ENCODE measurements at places on chromosomes 12 and 14.

GRCh38 chr12:68237078-68237477 is 11.5 kb upstream of the IL26 start:
- no peak for DNase-seq

DNA sequence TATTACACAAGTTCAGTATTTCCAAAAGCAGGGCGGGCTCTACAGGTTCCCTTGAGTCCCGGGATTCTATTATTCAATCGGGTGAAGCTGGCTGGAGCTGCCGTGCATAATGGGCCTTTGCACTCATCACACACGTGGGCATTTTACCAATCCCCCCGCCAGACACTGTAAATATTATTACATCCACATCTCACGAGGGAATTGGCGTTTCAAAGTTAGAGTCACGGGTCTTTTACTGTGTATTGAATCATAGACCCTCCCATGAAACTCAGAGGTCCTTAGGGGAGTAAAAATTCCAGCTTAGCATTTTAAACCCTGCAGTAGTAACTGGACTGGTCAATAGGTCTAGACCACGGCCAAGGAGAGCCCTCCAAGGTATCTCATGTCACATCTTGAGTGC is 70.3 kb downstream of the MAP1LC3B2 start:
- no peak for DNase-seq

- DNase-seq = no peak
Observed at GRCh38 chr12:25276199-25276937, 25.6 kb upstream of the KRAS start.

DNA sequence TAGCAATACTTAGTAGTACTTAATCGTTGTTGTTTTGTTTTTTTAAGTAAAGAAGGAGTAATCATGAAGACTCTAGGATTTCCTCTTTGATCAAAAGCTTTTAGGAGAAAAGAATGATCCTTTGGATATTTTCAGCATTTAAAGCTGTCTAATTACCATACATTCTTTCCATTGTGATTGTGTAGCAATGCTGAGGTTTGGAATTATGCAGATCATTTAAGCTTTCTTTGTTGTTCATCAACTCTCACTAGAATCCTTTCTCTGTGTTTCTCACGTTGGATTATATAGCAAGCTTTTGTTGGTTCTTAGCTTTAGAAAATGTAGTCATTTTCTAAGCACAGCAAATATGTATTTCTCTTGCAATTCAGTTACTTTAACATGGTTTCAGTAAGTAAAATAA is 25.8 kb downstream of the CCDC91 start:
- no peak for DNase-seq

DNA sequence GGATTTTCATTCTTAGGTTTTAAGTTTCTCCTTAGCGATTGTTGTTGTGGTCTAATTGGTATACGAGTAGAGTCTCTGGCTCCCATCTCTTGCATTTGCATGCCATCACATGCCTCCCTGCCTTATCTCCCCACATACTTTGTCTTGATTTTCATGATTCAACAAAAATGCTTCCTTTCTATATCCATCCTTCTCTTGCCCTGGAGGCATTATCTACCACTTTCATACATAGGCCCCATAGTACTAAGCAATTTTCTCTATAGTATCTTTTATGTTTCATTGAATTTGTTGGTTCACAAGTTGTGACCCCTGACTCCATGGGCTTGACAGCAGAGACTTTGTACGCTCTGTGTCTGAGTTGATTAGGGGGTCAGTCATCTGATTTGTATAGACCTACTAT is 226.1 kb downstream of the ACSS3 start:
- DNase-seq = no peak

GRCh38 chr12:43655586-43655985 is 103.0 kb downstream of the PUS7L start:
- DNase-seq = no peak

DNA sequence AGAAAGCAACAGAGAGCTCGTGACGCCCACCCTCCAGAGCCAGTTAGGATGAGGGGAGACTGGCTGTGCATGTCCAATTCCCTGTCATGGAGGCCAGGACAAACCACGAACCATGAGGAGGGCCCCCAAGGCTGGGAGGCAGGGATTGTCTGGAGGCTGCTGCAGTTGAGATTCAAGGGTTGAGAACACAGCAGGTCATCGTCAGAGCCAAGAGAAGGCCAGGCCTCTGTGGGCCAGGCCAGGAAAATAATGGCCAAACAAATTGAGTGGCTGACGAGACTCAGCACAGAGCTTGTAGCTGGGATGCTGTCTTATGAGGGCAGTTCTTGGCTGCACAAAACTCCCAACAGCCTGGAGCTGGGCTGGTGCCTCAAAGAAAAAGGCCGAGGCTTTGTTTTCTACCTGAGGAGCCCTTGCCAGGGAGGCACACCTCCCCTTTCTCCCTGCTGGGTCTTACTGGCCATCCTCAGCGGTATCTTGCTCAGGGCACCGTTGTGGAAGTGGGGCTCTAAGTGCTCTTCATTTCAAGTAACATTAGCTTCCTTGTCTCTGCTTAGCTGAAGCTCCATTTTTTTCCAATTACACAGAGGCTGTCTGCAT is 665.9 kb downstream of the BCL11B start:
- DNase-seq = no peak

- peak; percentile 35 for DNase-seq
Observed at GRCh38 chr12:118136559-118137003, 657 bp downstream of the PEBP1 start.

DNA sequence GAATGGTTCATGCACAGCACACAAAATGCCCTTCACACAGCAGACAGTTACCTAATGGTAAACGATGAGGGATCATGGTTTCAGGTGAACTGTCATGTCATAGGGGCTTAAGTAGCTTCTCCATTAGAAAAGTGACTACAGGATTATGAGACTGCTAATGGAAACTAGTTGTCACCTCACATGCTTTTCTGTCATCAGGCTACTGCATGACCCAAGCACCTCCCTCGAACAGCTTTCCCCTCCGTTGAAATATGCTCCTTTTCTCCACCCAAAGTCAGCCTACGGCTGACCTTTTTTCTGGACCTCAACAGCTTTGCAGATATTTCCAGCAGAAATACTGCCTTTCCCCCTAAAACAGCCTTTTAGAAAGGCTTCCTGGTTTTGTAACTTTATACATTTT is 467.3 kb downstream of the EGLN3 start:
- no peak for DNase-seq

DNA sequence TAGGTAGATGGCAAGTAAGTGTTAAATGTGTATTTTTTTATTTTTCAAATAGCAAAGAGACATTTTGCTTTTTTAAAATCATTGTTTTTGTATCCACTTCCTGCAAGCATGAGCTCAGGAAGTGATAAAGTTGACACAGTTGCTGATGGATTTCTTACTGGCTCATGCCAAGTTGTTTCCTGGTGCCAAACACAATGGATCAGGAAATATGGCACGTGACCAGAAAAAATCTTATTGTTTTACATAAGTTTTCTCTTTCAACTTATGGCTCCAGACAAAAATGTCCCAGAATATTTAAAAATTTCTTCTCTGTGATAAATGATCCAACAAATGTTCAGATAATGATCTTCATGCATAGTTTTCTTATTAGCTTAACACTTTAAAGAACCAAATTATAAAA is 1279.1 kb upstream of the FLRT2 start:
- no peak for DNase-seq

GRCh38 chr14:104424406-104425072 is 155.0 kb upstream of the C14orf180 start:
- no peak for DNase-seq

- peak; percentile 44 for DNase-seq
Observed at GRCh38 chr14:21902561-21903181, 229.1 kb upstream of the OR4E1 start.

GRCh38 chr12:68336889-68337303 is 4.7 kb upstream of the MDM1 start:
- DNase-seq = no peak

DNA sequence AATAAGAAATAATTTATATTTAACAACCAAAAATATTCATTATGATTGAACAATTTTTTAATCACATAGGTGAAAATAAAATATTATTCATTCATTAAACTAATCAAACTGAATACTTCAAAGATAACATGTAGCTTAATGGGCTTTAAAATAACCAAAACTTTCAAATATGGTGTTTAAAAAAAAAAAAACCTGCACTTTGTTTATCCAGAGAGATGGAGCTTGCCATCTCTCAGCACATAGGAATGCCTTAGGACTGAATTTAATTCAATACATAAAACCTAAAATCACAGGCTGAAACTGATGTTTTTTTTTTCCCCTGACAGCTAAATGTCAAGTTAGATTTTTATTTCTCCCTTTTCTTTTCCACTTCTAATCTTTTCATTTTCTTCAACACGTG is 14.4 kb upstream of the CCER1 start:
- DNase-seq = no peak

- DNase-seq = no peak
Observed at GRCh38 chr12:6640497-6640896, 4.7 kb upstream of the LPAR5 start.

DNA sequence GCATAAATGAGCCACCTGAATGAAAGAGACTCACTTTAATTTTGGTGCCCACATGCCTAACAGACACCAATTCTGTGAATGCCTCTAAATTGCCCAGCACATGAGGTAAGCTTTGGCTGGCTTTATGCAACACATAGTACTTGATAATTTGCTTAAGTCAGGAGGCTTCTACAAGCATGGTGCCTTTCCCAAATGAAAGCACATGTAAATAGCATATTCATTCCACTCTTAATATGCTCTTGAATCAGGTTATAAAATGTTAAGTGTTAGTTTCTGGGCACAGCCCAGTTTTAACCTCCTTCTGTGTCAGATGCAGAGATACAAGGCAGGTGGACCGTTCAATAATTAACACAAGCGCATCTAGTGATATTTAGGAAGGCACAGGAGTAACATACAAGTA is 15.6 kb downstream of the TMCC3 start:
- no peak for DNase-seq

GRCh38 chr14:92386637-92387036 is 63.7 kb downstream of the SLC24A4 start:
- DNase-seq = no peak

GRCh38 chr14:41699486-41699885 is 92.8 kb downstream of the LRFN5 start:
- no peak for DNase-seq

GRCh38 chr12:57216014-57216911 is at the start of gene NXPH4:
Gene NXPH4, plus strand, starts transcription at chr12:57216794. Its CDS starts 176 bp downstream, at chr12:57216970.
- peak; percentile 63 for DNase-seq

GRCh38 chr12:27220055-27220987 is 23.8 kb upstream of the STK38L start:
- no peak for DNase-seq

- DNase-seq = no peak
Observed at GRCh38 chr14:102902523-102903247, 19.8 kb upstream of the AMN start.

DNA sequence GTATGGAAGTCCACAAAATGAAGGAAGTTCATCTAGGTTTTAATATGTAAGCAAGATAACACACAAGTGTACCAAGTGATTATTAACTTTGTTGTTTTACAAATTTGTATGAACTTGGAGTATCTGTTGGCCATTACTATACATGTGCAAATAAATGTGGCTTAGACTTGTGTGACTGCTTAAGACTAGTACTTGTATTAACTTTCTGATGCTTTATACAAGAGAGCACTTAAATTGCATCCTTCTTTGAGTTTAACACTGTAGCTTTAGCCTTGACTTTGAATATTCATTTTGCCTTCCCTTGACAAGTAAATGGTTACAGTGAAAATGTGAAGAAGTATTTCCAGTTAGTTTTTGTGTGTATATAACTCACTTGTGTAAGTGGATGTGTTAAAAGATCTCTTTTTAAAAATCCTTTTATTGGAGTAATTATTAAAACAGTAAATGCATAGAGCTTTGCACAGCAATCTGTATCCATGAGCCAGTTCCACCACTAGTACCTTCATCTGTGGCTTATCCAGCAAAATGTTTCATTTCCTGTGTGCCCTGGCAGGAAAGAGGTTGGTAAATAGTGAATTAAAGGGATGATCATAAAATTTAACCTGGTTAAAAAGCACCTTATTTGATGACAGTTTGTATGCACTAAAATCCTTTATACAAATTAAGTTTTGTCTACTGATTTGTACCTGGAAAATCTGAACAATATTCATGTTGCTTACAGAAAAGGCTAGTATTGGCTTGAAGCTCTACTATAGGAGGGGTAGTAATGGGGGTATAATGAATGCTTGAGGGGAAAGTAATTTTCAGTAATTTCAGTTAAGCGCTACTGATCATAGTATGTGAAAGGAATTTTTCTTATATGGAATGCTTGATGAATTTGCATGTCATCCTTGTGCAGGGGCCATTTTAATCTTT is 8.0 kb downstream of the PNN start:
- DNase-seq = no peak

DNA sequence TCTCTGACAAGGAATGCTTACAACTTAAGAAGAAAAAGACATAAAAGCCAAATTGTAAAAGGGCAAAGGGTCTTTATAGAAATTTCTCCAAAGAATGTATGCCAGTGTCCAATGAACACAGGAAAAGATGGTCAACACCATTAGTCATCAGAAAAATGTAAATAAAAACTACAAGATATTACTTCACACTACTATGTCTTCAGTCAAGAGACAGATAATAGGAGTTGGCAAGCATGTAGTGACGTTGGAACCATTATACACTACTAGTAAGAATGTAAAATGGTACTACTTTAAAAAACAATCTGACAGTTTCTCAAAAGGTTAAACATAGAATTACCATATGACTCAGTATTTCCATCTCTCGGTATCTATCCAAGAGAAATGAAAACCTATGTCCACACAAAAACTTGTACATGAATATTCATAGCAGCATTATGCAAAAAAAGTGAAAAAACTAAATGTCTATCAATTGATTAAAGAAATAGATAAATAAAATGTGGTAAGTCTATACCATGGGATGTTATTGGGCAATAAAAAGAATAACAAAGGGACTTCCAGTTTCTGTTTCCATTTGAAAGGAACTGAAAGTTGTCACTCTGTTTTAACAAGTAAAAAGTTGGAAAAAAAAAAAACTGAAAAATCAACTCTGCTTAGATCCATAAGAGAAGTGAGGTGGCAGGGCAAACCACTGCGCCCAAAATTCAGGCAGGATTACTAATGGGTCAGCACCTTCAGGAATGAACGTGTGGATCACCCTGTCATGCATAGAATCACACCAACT is 69.8 kb downstream of the ALG10B start:
- DNase-seq = no peak

DNA sequence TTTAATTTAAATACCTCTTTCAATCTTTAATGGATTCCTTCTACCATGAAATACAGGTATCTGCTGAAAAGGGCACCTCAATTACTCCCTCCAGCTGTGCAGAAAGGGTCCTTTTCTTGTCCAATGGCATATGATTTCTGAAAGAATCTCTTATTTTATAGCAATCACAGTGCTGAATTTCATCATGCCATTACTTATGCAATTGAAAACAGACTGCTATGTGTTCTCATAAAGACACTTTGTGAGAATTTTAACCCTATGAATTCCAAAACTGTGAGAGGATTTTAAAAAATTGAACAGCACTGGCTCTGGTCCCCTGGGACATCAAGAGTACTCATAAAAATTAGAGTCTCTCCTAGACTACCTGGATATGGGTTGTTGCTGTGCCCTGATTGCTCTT is 45.9 kb upstream of the CNOT2 start:
- DNase-seq = no peak

DNA sequence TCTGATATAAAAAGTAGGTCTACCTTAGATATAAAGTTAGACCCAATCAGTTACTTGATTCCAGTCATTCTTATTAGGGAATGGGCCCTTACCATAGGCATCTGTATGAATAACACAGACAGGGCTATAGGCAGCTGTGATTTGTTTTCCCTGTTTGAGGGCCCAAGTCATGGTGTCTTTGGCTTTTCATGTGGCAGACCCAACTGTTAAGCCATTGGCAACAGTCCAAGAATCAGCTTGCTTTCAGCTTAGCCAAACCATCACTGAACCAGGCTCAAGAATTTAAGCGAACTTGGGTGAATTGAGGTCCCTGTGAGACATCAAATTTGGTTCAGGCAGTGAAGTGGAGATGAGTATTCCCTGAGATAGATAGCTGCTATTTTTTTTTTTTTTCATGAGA is 111.2 kb downstream of the LRRIQ1 start:
- no peak for DNase-seq

Measured in CD4-positive, alpha-beta T cell treated with Interleukin-17A for 1 hour (primary cell).